ENCODE measurements at places on chromosomes 12 and 14.

GRCh38 chr14:90483571-90483974 lies 86.7 kb downstream of the CALM1 start:
- no peak for DNase-seq

- no peak for DNase-seq
Observed at GRCh38 chr12:112877006-112877405, 29.8 kb upstream of the OAS1 start.

DNA sequence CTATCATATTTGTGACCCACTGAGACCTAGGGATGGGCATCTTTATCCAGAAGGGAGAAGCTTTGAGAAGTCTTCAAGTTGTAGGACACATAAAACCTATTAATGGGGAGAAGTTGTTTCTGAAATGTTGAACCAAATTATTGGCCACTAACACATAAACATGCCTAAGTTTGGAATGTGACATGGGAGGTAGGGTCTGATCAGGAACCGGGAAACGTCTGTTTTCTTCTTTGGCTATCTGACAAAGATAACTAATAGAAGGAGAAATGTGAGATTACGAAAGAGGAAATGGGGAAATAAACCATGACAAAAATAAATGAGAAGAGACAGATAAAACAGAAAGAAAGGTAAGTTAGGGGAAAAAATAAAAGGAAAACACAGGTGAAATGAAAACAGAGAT lies 425.2 kb downstream of the EGLN3 start:
- DNase-seq, result peak; percentile 34

GRCh38 chr14:26596543-26597061 lies 1.2 kb downstream of the NOVA1 start:
- no peak for DNase-seq

DNA sequence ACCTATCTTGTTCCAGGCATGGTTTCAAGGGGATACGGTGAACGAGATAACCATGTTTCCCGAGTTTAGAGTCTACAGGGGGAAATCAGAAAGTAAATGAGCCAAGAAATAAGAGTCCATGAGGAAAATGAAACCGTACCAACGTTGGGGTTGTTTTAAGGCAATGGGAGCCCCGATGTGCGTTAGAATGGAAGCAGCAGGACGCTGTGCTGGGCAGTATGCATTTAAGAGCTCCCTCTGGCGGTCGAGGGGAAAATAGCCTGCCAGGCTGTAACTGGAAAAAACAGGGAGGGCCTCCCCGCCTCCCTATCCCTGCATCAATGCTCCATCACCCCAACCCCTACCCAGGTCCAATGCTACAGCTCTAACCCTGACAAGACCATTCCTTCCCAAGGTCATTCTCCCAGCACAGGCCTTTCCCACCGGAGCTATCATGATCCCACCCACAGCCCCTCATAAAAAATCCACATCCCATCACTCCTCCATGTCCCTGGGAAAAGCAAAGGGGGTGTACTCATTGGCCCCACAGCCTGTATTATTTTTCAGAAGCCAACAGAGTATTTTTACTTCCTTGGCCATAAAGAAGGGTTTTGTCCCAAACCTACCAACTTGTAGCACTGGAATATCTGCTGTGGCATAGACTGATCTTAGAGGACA lies 226.3 kb upstream of the NOS1 start:
- DNase-seq, result no peak

- no peak for DNase-seq
Observed at GRCh38 chr12:17348311-17348710, 741.7 kb downstream of the RERGL start.

GRCh38 chr14:103185051-103186029 lies 62.1 kb downstream of the TNFAIP2 start:
- DNase-seq, result no peak
